Activated naive CD8-positive, alpha-beta T cell treated with anti-CD3 and anti-CD28 coated beads, Interleukin-2, amount 10 ng/mL, durations not matched to agents 7 days and 5 days (primary cell): ENCODE measurements at places on chromosomes 5 and 9. TPM values are rescaled to one million over a fixed set of nuclear protein-coding genes. Genes with fewer than 3 reads are reported as not detected.

DNA sequence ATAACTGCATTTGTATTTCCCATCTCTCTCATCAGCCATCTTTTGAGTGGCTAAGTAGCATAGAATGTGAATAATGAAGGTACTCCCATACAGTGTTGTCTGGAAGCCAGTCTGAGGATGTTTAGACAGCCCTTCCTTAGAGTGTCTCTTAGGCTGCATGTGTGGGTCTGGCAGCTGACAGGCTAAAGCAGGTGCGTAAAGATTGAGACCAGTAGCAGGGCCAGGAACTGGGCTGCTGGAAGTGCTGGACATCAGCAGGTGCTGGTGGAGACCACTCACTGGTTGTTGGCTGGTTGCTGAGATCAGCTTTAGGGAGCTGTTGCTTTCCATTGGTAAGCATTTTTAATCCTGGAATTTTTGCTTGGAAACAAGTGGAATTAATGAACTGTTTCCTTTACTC, 197.5 kb downstream of the PCSK5 start:
- no peak for DNase-seq

DNA sequence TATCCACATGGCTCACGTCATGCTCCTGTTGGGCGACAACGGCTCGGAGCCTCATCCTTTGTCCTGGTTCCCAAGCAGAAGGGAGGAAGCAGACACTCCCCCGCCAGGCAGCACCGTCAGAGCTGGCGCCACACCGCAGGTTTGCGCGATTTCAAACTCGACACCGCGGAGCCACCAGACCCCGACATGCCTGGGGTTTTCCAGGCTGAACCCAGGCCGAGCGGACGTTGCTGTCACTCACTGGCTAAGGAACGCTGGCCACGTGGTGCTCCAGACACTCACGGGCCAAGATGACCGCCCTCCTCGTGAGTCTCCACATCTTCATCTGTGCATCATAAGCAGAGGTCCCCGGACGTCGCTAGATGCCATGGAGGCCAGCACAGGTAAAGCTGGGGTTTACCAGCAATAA, 9.0 kb downstream of the TERT start:
- no peak for DNase-seq

Gene PPIC
- total RNA-seq, result not detected

Gene ERBIN
- total RNA-seq, result 66.7 TPM

Gene GALNT12
- total RNA-seq, result 12.6 TPM
